ENCODE measurements at places on chromosomes 1 and 21.
A peak's percentile ranks its signal among the peaks of the same experiment; 100 is the strongest.

DNA sequence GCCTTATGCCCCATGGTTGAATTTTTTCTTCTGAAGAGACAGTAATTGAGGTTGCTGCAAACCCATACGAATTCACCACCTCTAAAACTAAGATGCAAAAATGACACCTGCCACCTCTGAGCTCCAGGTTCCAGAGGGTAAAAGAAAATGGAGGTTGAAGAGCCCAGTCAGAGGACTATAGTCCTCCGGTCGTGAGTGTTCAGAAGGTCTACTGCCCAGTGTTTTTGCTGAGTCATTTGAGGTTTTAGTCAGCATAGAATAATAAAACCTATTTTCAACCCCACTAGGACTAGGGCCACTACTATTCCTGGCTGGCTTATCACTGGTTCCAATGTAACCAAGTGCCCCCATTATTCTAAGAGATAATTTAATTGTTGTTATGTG, 12.9 kb upstream of the SLAMF7 start:
- DNase-seq, result no peak

GRCh38 chr21:34925597-34925996, 123.5 kb downstream of the RUNX1 start:
- no peak for DNase-seq

- no peak for DNase-seq
Observed at GRCh38 chr1:56938646-56939045, 27.2 kb downstream of the C8B start.

- no peak for DNase-seq
Observed at GRCh38 chr1:10429868-10430215, 391 bp upstream of the CENPS start.

- no peak for DNase-seq
Observed at GRCh38 chr1:25668931-25669573, 52.5 kb downstream of the MAN1C1 start.

- DNase-seq, result no peak
Observed at GRCh38 chr1:15026117-15026489, 127.4 kb upstream of the TMEM51 start.

GRCh38 chr1:192810253-192810880, 1.5 kb downstream of the RGS2 start:
- no peak for DNase-seq

- no peak for DNase-seq
Observed at GRCh38 chr1:209497729-209498128, 85.8 kb upstream of the CAMK1G start.

DNA sequence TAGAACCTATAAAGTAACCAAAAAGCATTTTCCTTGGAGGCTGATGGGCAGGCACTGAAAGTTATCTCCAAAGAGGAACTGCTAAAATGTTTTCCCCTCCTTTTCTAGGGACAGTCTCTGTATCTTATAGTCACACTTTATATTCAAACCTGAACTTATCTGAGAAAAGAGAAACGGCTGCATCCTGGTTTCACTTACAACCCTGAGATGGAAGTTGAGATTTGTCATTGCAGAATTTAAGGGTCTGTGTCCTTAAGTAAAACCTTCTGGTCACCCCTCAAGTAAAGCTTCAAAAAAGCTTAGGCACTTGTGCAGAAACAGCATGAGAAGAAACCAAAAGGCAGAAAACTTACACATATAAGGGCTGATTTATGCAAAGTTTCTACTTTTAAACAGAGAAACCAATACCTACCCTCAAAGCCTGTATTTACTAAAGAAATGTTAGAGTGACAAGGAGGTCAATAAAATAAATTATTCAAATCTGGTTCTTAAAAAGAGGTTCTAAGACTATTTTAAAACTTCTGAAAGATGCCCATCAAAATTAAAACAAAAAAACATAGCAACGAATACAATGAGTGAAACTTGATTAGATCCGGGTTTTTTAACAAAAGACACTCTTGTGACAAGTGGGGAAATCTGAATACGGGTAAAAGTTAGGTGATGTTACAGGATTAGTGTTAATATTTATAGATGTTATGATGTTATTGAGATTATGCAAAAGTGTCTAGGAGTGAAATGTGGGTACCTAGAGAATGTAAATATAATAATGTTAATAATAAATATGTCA, 9.9 kb downstream of the CD58 start:
- no peak for DNase-seq

- DNase-seq, result no peak
Observed at GRCh38 chr21:39007532-39007931, 175.7 kb downstream of the PSMG1 start.

- DNase-seq, result peak; percentile 73
Observed at GRCh38 chr1:211581526-211581925, 2.6 kb upstream of the SLC30A1 start.

GRCh38 chr1:97352936-97353382, 567.9 kb downstream of the DPYD start:
- DNase-seq, result no peak

DNA sequence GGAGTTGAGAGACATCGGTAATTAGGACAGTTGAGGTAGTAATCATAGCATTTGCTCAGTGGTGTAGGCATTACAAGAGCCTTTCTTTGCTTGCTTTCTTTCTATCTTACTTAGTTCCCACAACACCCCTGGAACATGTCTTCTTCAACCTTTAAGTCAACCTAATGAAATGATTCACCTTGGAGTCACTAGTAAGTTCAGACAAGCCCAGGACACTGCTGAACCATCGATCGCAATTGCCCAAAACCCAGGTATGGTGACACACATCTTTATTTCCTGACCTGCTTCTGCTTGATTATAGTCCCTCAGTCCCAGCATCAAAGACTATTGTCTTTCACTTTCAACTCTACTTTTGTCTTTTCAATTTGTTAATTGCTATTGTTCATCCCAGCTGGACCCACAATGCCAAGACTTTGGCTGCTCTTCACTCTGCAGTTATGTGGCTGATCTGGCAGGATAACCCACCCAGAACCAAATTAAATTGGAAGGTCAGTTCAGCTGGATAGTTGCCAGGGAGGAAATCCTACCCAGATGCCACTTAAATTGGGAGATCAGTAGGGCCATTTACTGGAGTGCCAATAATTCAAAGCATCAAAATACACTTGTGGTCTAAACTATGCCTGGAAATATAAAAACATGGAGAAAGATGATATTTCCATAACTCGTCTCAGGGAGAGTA, 272.9 kb downstream of the RWDD3 start:
- no peak for DNase-seq
